ENCODE measurements at places on chromosomes 16 and 17.

DNA sequence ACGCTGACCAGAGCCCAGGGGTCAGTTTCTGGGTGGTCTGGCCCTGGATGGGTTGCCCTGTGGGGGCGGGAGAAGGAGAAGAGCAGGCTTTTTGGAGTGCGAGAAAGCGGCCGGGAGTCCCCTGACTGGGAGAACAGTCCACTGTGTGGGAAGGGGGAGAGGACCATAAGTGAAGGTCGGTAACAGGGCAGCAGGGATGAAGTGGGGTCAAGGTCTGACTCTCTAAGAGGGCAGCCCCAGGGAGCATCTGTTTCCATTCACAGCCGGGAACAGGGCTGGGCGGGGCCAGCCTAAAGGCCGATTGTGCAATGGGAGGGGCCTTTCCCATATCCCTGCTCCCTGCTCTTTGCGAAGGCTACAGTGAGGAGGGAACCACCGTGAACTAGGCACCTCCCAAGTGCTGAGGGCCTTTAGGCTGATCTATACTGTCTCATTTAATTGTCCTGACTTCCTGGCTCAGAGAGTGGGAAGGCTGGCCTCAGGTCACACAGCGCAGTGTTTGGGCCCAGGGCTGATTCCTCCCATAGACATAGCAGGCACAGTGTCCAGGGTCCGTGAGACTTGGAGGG, 10.4 kb upstream of the WFDC1 start:
- no peak for DNase-seq

GRCh38 chr16:54412037-54412436, 125.5 kb upstream of the IRX3 start:
- no peak for DNase-seq

DNA sequence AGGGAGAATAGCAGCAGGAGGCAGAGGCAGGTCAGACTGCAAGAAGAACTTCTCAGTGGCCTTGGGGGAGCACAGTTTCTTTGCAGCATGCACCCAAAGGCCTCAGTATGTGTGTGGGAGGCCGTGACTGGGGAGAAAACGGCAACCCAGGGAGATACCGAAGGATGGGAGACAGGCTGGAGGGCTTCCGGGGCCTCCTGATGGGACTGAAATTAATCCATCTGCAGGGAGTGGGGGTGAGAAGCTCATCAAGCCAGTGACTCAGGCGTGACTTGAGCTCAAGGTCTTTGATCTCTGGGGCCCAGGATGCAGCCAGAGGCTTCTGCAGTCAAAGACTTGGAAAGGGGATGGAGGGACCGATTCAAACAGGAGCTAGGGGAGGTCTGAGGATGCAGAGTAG, 5.1 kb upstream of the C17orf113 start:
- no peak for DNase-seq

- DNase-seq, result peak; percentile 28
Measured at GRCh38 chr17:62882878-62883277, 74.8 kb upstream of the MARCHF10 start.

GRCh38 chr16:48526058-48526957, 83.7 kb downstream of the N4BP1 start:
- DNase-seq, result no peak

DNA sequence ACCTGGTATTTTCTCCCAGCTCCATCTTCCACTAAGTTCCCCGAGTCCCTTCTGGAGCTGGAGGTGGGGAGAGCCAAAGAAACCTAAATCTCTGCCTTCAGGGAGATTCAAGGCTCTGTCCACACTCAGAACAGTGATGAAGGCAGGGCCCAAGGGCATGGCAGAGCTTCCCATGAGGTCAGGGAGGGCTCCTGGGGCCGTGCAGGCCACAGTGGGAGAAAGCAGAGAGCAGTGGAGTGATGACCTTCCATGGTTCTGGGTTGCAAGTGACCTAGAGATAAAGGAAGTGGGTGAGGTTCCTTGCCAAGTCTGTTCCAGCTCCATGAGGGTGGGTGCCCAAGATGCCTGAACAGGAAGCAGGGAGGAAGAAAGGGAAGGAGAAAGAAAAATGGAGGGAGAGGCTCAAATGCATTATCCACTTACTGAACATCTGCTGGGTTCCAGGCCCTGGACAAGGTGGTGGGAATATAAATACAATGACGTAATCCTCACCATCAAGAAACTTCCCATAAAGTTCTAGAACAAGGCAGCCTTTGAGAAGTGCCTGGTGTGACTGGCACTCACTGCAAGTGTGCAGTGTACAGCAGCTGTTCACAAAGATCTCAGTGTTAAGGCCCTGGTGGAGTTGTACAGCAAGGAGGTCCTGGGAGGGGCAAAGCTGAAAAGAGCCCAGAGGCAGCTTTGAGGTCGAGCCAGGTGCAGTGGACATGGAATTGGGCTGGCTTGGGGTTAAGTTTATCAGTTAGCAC, 13.3 kb downstream of the TBKBP1 start:
- DNase-seq, result no peak

DNA sequence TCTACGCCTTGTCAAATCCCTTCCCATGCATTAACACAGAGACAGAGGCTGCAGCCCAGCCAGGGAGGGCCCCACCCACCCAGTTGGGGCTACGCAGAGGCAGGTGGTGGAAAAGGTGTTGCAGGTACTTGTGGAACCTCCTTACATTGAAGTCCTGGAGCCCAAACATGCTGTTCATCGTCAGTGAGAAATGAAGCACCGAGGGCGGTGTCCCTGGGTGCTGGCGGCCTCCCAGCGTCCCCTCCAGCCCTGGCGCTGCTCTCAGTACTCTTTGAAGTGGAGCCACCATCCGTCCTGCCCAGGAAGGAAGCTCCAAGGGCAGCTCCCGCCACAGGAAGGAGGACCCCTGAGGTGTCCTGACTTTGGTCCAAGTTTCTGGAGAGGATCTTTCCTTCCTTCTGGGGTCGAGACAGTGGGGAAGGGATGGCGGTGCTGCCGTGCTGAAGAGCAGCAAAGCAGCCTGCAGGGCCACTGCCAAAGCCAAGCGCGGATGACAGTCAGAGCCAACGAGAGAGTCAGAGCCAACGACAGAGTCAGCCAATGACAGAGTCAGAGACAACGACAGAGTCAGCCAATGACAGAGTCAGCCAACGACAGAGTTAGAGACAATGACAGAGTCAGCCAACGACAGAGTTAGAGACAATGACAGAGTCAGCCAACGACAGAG, 23.4 kb downstream of the LMF1 start:
- DNase-seq, result no peak

DNA sequence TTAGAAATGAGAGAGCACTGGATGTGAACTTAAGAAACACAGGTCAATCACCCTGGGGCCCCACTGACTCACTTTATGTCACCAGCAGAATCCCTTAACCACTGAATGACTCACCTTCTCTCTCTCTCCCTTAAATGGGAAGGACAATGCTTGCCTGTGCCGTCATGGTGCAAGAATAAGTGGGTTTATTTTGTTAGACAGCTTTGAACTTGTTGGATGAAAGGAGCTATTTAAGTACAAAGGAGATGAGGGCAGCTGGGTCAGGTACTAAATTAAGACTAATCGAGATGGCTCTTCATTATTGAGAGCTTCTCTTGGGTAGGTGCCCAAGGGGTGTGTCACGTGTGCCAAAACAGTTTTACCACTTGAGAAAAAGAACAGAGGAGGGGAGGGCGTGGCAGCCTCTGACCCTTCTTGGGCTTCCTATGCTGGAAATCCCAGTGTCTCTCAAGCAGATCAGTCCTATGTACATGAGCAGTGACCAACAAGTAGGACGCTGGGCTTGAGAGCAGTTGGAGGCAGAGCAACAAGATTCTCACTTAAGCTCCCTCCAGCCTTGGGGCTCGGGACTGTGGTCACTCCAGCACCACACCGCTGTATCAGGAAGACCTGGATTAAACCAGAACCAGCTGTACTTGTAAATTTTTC, 6.7 kb upstream of the KRT31 start:
- peak; percentile 92 for DNase-seq

GRCh38 chr16:71784093-71784492, 24.5 kb downstream of the AP1G1 start:
- DNase-seq, result no peak

- DNase-seq, result no peak
Measured at GRCh38 chr17:50339381-50339780, 6.5 kb upstream of the XYLT2 start.

DNA sequence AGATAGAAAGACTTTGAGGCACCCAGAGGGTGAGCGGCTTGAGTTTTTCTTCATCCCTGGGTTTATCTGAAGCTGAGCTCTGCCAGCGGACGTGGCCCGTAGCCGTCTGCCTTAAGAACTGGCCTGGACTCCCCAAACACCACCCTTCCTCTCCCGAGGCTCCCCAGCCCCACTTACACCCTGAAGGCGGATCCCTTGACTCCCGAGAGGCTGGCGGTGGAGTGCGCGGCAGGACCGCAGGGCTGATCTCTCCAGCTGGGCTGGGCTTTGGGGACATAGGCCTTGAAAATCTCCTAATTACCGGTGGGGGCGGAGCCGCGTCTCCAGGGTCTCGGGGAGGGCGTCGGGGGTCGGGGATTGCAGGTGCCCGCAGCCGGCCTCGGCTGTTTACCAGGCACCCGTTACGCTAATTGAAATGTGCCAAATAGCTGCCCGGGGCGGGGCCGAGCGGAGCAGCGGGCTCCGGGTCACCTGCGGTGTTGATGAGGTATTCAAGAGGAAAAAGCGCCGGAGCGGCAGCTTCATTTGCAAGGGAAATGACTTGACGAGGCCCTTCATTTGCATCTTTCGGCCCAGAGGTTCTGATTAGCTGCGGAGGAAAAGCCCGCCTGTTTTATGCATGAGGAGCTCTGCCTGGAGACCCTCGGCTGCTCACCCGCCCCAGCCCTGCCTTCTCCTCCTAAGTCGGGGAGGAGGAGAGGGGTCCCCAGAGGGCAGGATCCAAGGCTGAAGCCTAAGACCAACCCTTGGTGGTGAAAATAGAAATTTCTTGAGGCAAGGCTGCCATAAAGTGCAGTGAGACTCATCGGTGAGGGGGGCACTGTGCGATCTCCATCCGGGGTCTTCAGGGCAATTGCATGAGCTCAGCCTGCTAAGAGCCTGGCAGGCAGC, 100.7 kb downstream of the MGAT5B start:
- DNase-seq, result no peak

- peak; percentile 6 for DNase-seq
Measured at GRCh38 chr17:42893359-42893758, 7.2 kb upstream of the G6PC1 start.

GRCh38 chr17:40879026-40879425, 6.0 kb downstream of the KRT20 start:
- DNase-seq, result no peak

GRCh38 chr16:5490499-5490898, 392.9 kb upstream of the EEF2KMT start:
- no peak for DNase-seq

GRCh38 chr17:17693253-17694168, 12.3 kb downstream of the RAI1 start:
- no peak for DNase-seq

GRCh38 chr16:83312015-83312717, 495.6 kb upstream of the HSBP1 start:
- DNase-seq, result no peak

GRCh38 chr16:14462811-14463210, 167.2 kb downstream of the PARN start:
- no peak for DNase-seq

- no peak for DNase-seq
Measured at GRCh38 chr17:67326440-67326839, 39.9 kb downstream of the PSMD12 start.

DNA sequence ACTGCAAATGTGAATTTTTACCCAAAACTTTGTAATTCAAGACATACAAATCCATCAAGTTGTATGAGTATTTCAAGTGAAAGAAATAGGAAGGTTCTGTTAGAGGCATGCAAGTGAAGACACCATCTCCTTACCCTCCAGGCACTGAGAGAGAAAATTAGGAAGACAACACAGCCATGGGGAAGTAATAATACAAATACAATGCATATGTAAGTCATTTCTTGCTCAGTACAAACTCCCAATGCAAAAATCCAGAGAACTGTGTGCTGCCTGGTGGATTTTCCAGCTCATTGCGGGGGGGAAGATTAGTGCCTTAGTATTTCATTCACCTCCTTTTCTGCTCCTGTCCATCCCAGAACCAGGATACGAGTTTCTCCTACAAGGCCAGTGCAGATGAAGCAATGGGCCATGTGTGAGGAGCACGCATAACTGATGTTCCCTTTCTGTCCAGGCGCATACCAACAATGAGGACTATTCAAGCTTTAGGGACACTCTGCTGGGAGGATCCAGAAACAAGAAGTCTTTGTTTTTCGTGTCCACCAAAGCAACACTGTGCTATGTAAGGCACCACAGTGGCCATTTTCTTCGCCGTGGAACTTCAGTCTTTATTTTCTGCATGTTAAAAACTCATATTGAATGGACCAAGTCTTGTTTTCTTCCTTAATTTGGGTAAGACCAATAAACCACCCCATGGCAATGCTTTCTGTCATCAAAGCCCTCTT, 143.7 kb upstream of the RCVRN start:
- DNase-seq, result no peak

DNA sequence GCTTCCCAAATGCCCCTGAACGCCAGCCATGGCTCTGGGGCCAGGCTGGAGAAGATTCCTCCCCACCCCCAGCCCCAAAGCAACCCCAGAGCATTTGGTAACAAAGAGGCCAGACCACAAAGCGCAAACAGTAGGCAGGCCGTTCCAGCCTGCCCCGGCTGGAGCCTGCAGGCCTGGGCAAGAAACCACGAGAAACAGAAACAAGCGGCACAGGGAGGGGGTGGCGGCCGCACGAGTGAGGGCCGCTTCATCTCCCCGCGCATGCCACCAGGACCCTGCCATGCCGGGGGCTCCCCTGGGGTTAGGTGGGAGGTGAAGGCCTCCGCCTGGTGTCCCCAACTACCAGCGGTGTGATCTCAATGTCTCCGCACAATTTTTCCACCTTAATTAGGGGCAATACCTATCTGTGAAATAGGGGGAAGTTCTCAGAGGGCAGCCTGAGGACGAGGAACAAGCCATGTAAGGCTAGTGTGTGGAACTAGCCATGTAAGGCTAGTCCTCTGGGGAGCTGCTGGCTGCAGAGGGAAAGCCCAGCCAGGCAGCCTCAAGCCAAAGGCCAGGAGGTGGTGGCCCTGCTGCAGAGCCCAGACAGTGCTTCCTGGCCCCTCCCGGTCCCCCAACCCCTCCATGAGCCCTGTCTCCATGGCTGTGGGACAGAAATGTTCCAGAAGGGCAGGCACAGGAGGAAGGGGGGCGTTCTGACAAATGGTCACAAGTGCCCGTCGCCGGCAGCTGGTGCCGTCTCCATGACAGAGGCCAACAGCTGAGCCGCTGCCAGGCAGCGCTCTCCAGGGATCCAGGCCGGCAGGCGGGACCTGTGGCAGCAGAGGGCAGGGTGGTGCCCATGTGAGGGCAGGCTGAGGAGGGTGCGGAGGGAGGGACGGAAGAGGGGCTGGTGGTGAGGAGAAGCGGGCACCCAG, 14.5 kb upstream of the MTSS2 start:
- no peak for DNase-seq

Data from stromal cell of bone marrow (primary cell).